Lung (tissue), 17 donors: ENCODE measurements at places on chromosomes 6 and 20. TPM values are rescaled to one million over a fixed set of nuclear protein-coding genes. Genes with fewer than 3 reads are reported as not detected.

DNA sequence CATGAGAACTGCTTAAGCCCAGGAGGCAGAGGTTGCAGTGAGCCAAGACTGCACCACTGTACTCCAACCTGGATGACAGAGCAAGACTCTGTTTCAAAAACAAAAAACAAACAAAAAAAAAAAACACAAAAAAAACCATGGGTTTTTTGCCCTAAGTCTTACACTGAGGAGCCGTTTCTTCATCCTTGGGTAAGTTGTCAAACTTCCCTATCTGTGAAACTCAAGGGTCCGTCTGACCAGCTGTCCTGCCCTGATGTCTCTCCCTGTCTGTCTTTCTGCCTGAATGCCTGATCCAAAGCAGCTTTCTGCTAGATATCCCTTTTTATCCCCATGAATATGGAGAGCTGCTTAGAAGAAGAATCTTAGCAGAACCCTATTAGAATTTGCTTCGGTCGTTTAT is 41.3 kb upstream of the CLDN20 start:
- H3K4me3 ChIP-seq: no peak overlapping the region
- no peak for DNase-seq
- H3K4me1 ChIP-seq: no peaks in the 10 kb centered on the region

GRCh38 chr6:125791820-125792165 is 1.0 kb downstream of the NCOA7 start:
- H3K27ac ChIP-seq: no peak overlapping the region
- H3K4me3 ChIP-seq: no peak overlapping the region
- H3K36me3 ChIP-seq: no peaks in the 10 kb centered on the region
- peaks cover 5% of the 10 kb centered on the region for H3K4me1 ChIP-seq
- no peak for DNase-seq
- H3K27me3 ChIP-seq: no peaks in the 10 kb centered on the region

DNA sequence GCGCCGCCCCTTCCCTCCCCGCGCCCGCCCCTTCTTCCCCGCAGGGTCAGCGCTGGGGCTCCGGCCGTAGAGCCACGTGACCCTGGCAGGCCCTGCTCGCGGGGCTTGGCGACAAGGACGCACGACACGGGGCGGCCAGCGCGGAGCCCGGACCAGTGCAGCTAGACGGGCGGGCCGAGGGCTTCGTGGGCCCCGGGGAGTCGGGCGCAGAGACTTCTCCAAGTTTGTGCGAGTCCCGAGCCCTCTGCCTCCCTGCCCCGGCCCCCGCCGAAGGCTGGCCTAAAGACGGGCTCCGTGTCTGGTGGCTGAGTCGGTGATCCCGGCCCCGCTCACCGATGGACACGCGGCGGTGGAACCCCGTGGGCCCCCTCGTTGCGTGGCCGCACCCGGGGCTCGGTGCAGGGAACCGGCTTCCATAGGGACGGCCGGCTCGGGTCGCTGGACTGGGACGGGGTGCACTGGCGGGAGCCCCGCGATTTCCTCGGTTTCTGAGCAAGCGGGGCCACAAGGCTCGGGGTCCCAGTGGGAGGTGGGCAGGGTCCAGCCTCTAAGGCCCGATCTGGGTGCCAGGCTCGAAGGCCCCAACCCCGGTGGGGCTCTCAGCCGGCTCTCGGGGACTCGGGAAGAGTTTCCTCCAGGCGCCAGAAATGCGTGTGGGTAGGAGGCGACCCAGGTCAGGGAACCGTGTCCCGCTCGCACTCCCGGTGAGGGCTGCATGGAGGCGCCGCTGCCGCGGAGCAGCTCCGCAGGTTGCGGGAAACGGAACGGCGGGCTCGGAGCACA is 452 bp upstream of the GATA5 start:
- no peaks in the 10 kb centered on the region for H3K27me3 ChIP-seq
- H3K4me3 ChIP-seq: no peak overlapping the region
- H3K4me1 ChIP-seq: peaks cover 4% of the 10 kb centered on the region
- H3K36me3 ChIP-seq: no peaks in the 10 kb centered on the region

The HLA-DRB1 gene
- total RNA-seq: 87.1 TPM

DNA sequence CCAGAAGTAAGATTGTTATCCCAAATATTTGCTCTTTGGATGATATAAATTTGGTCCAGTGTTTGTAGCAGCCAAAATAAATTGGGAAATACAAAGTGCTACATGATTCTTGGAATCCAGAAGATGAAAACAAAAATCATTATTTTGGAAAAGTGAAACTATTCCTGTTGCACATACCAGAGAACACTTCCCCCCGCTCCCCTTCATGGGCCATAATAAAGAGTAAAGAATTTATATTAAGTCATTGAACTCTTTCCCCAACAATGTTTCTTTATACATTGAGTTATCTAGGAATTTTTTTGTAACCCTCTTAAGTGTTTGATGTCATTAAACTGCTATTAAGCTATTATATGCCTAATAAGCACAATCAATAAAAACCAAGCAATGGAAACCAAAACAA is 490.4 kb upstream of the HS3ST5 start:
- peaks cover 2% of the 10 kb centered on the region for H3K4me1 ChIP-seq
- no peak overlapping the region for H3K4me3 ChIP-seq
- no peaks in the 10 kb centered on the region for H3K27me3 ChIP-seq
- DNase-seq: peak; percentile 30

The ADTRP gene
- total RNA-seq: 8.0 TPM

- H3K36me3 ChIP-seq: no peaks in the 10 kb centered on the region
- no peak overlapping the region for H3K4me3 ChIP-seq
- H3K27ac ChIP-seq: no peak overlapping the region
Measured at GRCh38 chr6:168528474-168529095, 87.6 kb downstream of the SMOC2 start.

- no peak for DNase-seq
- H3K4me1 ChIP-seq: peaks cover 22% of the 10 kb centered on the region
- no peak overlapping the region for H3K4me3 ChIP-seq
- no peaks in the 10 kb centered on the region for H3K27me3 ChIP-seq
Measured at GRCh38 chr6:132365281-132365907, 35.9 kb downstream of the MOXD1 start.

GRCh38 chr6:136961848-136962247 is 39.7 kb downstream of the SLC35D3 start:
- no peak overlapping the region for H3K4me3 ChIP-seq
- no peaks in the 10 kb centered on the region for H3K36me3 ChIP-seq
- H3K27ac ChIP-seq: no peak overlapping the region
- no peaks in the 10 kb centered on the region for H3K27me3 ChIP-seq
- peaks cover 10% of the 10 kb centered on the region for H3K4me1 ChIP-seq

DNA sequence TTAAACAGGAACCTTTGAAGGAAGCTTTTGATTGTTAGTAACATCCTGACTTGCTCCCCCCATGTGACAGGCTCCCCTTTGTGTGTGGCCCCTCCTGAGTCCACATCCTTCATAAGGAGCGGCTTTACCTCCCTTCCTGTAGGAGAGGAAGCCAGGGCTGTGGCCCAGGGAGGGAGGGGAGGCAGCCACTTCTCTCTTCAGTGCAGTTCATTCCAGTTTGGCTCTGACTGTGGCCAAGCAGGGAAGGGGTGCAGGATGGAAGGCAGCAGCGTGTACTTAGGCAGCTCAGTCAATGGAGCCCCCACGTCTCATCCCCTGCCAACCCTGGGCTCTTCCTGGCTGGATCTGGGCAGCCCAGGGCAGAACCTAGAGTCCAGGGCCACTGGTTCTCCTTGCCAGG is 295.2 kb downstream of the QKI start:
- H3K4me3 ChIP-seq: no peak overlapping the region
- no peak for DNase-seq
- peak overlapping the region; percentile 44 for H3K27ac ChIP-seq
- H3K27me3 ChIP-seq: no peaks in the 10 kb centered on the region
- peaks cover 31% of the 10 kb centered on the region for H3K4me1 ChIP-seq
- H3K36me3 ChIP-seq: no peaks in the 10 kb centered on the region

DNA sequence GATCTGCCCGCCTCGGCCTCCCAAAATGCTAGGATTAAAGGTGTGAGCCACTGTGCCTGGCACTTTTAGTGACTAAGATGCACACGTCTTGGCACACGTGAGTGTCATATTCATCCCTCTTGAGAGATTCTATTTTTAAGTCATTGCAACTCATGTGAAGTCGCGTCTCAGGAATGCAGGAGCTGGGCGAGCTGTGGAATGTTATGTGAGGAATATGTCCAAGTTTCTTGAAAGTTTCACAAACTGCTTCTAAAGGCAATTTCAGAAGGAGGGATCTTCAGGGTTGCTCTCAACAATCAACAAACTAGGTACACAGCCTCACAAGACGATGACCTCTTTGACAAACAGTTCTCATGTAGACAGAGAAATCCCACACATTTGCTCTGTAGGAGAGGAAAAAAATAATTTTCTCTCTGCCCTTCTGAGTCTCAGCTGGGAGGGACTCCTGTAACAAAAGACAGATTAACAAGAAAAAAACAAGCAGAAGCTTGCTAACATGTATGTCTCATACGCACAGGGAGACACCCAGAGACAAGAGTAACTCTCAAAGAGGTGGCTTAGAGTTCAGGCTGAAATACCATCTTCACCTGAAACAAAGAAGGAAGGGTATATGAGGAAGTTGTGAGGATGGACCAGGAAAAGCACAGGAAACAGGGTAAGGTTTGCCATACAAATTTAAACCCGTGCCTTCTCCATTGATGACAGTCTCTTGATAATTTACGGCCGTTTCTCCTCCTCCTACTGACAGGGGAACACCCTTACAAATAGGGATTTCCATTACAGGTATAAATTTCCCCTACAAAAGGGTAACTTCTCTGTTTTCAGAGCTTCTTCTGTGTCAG is 45.3 kb upstream of the FAM50B start:
- H3K4me1 ChIP-seq: peaks cover 15% of the 10 kb centered on the region
- H3K27ac ChIP-seq: peak overlapping the region; percentile 82
- peak; percentile 64 for DNase-seq
- no peak overlapping the region for H3K4me3 ChIP-seq
- H3K36me3 ChIP-seq: no peaks in the 10 kb centered on the region

The RIMS4 gene
- 5.6 TPM for total RNA-seq

- H3K27me3 ChIP-seq: no peaks in the 10 kb centered on the region
- H3K4me3 ChIP-seq: no peak overlapping the region
- DNase-seq: no peak
- no peaks in the 10 kb centered on the region for H3K36me3 ChIP-seq
Measured at GRCh38 chr6:92634561-92634960, 784.8 kb downstream of the EPHA7 start.

The MUC21 gene
- 0.40 TPM for total RNA-seq

GRCh38 chr6:617456-618100 is 39.3 kb downstream of the HUS1B start:
- H3K4me3 ChIP-seq: no peak overlapping the region
- DNase-seq: no peak
- no peaks in the 10 kb centered on the region for H3K4me1 ChIP-seq

DNA sequence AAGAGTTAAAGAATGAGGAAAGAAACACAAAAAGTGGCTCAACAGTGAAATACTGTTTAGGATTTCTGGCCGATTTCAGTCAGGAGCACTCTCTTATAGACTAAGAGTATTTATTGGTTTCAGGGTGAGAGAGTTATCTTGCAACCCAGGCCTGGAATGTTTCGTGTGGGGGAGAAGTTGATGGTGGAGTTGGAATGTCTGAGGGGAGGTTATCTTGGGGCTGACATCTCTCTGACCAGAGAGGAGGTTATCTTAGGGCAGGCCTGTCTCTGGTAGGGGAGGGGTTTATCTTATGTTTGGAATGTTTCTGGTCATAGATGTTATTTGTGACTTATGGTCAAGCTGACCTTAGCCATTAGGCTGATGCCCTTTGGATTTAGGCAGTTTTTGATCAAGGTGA is 80.3 kb downstream of the HTR1B start:
- H3K4me1 ChIP-seq: no peaks in the 10 kb centered on the region
- H3K27me3 ChIP-seq: no peaks in the 10 kb centered on the region
- no peak overlapping the region for H3K27ac ChIP-seq
- DNase-seq: no peak
- H3K4me3 ChIP-seq: no peak overlapping the region

DNA sequence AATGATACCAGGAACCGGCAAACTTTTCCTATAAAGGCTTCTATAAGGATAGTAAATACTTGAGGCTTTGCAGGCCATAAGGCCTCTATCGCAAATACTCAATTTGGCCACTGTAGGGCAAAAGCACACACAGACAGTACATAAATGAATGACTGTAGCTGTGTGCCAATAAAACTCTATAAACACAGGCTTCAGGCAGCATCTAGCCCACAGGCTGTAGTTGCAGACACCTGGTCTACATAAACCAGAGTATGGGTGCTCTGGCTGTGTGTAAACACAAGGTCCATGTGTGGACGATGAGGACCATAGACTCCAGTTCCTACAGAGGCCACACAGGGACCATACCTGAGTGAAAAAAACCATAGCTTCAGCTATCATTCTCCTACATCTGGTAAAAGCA is 52.2 kb downstream of the ZMYND8 start:
- H3K4me3 ChIP-seq: no peak overlapping the region
- peak; percentile 75 for DNase-seq
- H3K27ac ChIP-seq: peak overlapping the region; percentile 81
- H3K36me3 ChIP-seq: peaks cover 10% of the 10 kb centered on the region
- peaks cover 11% of the 10 kb centered on the region for H3K4me1 ChIP-seq

The HELZ2 gene
- total RNA-seq: 47.2 TPM

DNA sequence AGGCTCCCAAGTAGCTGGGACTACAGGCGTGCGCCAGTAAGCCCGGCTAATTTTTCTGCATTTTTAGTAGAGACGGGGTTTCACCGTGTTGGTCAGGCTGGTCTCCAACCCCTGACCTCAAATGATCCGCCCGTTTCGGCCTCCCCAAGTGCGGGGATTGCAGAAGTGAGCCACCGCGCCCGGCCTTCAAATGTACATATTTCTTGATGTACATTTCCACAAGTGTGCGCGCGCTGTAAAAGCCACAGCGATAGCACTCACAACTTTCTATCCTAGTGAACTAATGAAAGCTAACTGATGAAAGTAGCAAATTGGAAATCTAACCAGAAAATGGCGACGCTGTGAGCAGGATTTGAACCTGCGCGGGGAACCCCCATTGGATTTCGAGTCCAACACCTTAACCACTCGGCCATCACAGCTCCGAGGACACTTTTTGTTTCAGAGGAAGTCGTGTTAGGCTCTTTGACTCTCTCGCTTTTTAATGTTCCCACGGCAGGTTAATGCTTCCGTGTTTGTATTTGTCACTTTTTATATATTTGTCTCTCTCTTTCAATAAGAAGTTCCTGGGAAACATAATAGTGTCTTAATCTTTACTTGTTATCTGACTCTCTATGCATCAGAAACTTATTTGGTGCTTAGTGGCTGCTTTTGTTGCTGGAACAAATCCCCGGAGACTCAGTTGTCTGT is 199.4 kb upstream of the ZNF184 start:
- H3K27ac ChIP-seq: no peak overlapping the region
- H3K4me1 ChIP-seq: no peaks in the 10 kb centered on the region
- DNase-seq: peak; percentile 46
- H3K36me3 ChIP-seq: no peaks in the 10 kb centered on the region

The KCNB1 gene
- total RNA-seq: 0.91 TPM

DNA sequence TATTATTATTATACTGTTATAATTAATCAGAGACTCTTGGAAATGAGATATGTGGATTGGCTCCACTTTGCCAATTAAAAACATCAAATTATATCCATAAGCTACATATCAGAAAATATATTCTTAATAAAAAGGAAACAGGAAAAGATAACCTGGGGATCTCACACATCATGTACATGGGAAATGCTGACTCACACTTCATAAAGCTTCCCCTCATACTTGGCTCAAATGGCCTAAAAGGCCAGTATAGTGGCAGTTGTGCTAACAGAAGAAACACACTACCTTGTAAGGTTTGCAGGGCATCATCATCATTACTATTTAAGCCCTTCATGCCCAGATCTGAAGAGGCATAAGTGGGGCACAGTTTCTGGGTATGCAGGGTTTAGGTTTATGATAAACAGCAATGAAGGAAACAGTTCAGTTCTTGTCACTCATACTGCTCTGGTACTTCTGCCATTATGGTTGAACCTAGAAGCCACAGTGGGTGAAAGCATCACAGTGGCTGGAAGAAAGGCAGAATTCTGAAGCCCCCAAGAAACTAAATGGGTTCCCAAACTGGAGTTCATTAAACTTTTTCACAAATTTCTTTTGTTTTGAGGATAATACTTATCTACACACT is 60.6 kb downstream of the BTBD9 start:
- no peaks in the 10 kb centered on the region for H3K4me1 ChIP-seq
- peaks cover 7% of the 10 kb centered on the region for H3K36me3 ChIP-seq
- DNase-seq: no peak
- H3K4me3 ChIP-seq: no peak overlapping the region
